ENCODE measurements at places on chromosomes 4 and X.

- H3K27me3 ChIP-seq: no peaks in the 10 kb centered on the region
- H3K4me3 ChIP-seq: no peak overlapping the region
- DNase-seq: no peak
- no peak overlapping the region for H3K27ac ChIP-seq
- no peaks in the 10 kb centered on the region for H3K4me1 ChIP-seq
These were observed 29.9 kb downstream of the C4orf51 start for GRCh38 chr4:145709843-145710242.

GRCh38 chr4:165011403-165011802 lies 20.4 kb upstream of the TRIM60 start:
- no peak overlapping the region for H3K4me3 ChIP-seq
- H3K4me1 ChIP-seq: no peaks in the 10 kb centered on the region
- no peaks in the 10 kb centered on the region for H3K36me3 ChIP-seq
- H3K27ac ChIP-seq: no peak overlapping the region

DNA sequence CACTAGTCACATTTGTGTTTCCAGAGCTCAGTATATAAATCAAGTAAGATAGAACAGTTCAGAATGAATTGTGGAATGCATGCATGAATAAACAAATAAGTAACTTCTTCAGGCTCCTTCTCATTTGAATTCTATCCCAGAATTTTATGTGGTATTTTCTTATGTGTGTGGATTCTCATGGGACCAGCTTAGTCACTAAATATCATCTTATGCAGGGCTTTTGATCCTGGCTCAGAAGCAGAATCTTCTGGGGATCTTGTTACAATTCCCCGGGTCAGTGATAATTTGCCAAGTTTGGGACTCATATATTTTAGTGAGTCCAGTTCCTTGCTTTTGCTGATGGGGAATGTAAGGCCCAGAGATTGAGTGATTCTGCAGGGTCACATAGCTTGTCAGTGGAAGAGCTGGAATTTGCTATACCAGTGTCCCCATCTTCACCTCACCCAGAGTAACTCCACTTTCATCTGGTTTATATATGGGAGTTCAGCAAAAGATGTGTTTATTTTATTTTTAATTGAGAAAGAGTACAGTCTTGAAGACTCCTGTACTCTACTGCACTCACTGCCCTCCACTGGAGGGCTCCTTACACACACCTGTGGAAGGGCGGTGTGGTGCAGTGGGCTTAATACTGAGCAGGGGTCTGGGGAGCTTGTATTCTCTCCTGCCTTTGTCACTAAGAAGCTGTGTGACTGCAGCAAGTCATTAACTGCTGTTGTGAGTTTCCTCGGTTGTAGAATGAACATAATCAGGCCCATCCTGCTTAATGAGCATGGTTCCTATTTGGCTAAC lies 198.2 kb upstream of the CXorf66 start:
- no peak overlapping the region for H3K4me3 ChIP-seq
- H3K4me1 ChIP-seq: no peaks in the 10 kb centered on the region
- H3K36me3 ChIP-seq: no peaks in the 10 kb centered on the region
- H3K27ac ChIP-seq: no peak overlapping the region
- no peak for DNase-seq
- no peaks in the 10 kb centered on the region for H3K27me3 ChIP-seq

- DNase-seq: no peak
- H3K27ac ChIP-seq: no peak overlapping the region
- H3K36me3 ChIP-seq: no peaks in the 10 kb centered on the region
- no peaks in the 10 kb centered on the region for H3K27me3 ChIP-seq
- no peaks in the 10 kb centered on the region for H3K4me1 ChIP-seq
- H3K4me3 ChIP-seq: no peak overlapping the region
These were observed 160.0 kb downstream of the HNRNPD start for GRCh38 chr4:82213485-82214417.

DNA sequence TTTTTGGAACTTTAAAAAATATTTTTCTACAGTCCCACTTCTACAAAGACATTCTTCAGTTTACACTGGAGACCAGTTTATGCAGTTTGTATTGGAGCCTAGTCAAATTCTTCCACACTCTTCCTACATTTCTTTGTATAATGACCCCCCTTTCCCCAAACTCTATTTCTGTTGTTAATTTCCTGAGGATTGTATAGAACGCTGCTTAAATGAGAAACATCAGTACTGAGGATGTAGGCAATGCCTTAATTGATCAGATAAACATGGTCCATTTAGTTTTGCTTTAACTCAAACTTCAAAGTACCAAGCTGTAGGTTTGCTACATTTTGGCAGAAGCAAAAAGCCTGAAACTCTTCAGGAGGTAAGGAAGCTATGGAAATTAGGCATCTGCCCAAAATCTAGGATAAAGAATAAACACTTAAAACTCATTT lies 155.5 kb downstream of the SLC7A11 start:
- DNase-seq: no peak
- H3K36me3 ChIP-seq: no peaks in the 10 kb centered on the region
- no peak overlapping the region for H3K4me3 ChIP-seq
- no peak overlapping the region for H3K27ac ChIP-seq

DNA sequence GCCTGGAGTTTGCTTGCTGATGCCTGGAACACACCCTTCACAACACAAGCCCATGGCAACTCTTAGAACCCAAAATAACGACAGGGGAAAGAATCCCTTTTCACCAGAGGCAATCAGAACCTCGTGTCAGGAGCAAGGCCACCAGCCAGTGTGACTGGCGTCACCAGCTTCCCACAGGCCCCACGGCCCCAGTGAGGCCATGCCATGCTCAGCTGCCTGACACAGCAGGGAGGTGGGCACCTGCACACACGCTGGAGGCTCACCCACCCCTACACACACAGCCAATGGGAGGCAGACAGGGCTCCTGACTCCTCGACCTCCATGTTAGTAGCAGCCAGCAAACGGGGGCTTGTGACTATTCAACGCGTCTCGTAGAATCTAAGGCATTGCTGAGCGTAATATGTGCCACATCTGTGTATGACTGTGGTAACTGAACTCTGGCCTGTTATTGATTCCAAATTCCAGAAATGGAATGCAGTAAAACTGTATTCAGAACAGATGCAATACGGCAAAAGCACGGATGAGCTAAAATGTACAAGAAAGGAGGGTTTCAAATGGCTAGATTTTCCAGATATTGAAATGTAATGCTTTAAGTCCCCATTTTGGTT lies 28.5 kb downstream of the RNF212 start:
- no peaks in the 10 kb centered on the region for H3K27me3 ChIP-seq
- H3K36me3 ChIP-seq: no peaks in the 10 kb centered on the region
- no peak overlapping the region for H3K4me3 ChIP-seq

- DNase-seq: no peak
- no peaks in the 10 kb centered on the region for H3K36me3 ChIP-seq
- H3K27ac ChIP-seq: no peak overlapping the region
- no peaks in the 10 kb centered on the region for H3K27me3 ChIP-seq
- no peak overlapping the region for H3K4me3 ChIP-seq
- peaks cover 3% of the 10 kb centered on the region for H3K4me1 ChIP-seq
These were observed 353.1 kb upstream of the BOD1L1 start for GRCh38 chr4:13980317-13981310.

DNA sequence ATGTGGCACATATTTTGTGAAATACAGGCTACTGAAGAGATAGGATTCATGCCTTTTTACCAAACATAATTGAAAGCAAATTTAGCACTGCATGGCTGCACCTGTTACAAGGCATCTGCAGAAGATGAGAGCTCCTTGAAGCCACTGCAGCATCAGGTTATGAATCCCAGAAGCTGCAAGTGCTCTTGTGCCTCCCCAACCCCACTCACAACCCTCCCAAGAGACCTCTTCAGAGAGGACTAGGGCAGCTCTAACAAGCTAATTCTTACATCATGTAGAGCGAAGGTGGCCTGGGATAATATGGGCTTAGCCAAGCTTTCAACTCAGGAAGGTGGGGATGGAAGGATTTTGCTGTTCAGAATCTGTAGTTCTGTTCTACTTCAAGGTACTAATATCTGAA lies 27.2 kb downstream of the MFAP3L start:
- H3K36me3 ChIP-seq: peaks cover 3% of the 10 kb centered on the region
- H3K4me3 ChIP-seq: no peak overlapping the region
- no peak for DNase-seq
